ENCODE measurements at places on chromosomes 2 and 18.

DNA sequence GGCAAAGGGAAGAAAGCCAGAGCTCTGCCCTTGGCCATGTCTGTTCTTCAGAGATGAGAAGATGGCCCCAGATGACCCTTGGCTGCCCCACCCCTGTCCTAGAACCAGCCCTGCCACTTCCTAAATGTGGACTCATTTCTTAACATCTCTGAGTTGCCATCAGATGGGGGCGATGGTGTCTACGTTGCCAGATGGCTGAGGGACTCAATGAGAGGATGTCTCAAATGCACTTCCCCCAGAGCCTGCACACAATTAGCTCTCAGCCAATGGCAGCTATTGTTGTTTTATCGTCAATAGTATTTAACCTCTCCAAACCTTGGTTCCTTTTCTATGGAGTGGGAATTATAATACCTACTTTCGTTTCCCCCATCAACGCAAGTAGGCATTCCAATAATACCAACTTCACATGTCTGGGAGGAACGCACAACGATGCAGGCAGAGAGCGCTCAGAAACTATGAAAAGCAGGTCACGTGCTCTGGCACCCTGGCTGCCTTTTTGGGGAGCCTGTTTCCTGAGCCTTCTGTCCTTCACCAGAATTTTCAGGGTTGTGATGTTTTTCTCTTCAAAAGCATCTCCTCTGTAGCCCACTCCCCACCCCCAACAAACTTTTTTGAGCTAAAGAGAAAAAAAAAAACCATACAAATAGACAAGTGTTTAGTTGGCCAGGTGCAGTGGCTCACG is 100.3 kb downstream of the MCFD2 start:
- DNase-seq, result no peak

- DNase-seq, result no peak
These were observed 93.9 kb downstream of the SCN3A start for GRCh38 chr2:165109915-165110314.

- DNase-seq, result no peak
These were observed 48.2 kb upstream of the LGALSL start for GRCh38 chr2:64405581-64406406.

GRCh38 chr2:22826703-22827102 is 558.3 kb upstream of the KLHL29 start:
- no peak for DNase-seq

DNA sequence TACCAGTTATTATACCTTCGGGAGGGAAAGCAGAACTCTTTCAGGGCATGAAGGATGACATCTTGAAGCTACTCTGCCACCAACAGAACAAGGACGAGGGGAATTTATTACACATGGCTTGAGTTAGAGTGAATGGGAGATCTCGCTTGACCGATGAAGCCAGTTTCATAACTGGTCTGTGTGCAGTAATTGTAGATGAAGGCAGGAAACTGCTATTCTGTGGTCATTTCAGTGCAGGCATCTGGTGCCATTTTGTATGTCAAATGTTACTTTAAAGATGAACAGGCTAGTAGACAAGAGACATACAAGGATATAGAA is 20.5 kb downstream of the GREB1 start:
- DNase-seq, result no peak

Data from putamen (tissue), 1 donor.